Fibroblast of lung (primary cell): ENCODE measurements at places on chromosomes 2 and 18. TPM values are rescaled to one million over a fixed set of nuclear protein-coding genes. Genes with fewer than 3 reads are reported as not detected.

The CNGA3 gene
- total RNA-seq = under 0.01 TPM in 2 replicates

The VIL1 gene
- not detected in 2 replicates for total RNA-seq

The MYOM1 gene
- total RNA-seq = 0.26 and 0.83 TPM in 2 replicates

- peak; percentile 42 for DNase-seq
Measured at GRCh38 chr2:11004199-11004598, 92.5 kb downstream of the KCNF1 start.

The TRIM43 gene
- total RNA-seq = not detected in 2 replicates

DNA sequence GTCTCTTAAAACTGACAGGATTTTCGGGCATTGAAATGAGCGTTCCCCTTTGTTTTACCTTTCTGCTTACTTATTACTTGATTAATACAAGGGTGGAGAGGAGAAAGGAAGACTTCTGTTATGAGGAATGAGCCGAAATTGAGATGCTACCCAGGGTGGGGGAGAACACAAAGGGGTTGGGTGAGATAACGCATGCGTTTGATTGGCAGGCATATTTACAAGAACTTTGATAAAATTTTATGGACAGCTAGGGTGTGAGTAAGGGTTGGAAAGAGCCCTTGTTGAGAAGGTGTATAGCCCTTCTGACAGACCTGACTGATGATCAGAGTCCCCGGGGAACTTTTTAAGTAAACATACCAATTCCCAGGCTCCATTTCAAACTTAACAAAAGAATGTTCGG is 1.8 kb downstream of the RNF138 start:
- DNase-seq = peak; percentile 12

GRCh38 chr18:66222174-66222573 is 381.7 kb downstream of the CDH19 start:
- no peak for DNase-seq

The TRPM8 gene
- under 0.01 and 0.99 TPM in 2 replicates for total RNA-seq

The RRM2 gene
- 1.5 and 6.1 TPM in 2 replicates for total RNA-seq

DNA sequence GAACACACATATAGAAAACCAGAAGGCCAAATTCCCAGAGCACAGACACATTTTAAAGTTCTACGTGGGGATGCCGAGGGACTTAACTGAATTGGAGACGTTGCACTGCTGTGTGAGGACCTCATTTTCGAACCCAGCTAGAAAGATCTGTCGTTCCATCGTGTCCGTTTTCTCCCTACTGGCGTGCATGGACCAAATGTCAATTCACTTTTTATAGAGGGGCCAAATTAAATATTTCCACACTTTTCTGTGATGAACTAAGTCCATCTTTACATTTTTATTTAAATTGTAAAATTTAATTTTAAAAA is 692 bp upstream of the TSHZ1 start:
- DNase-seq = peak; percentile 69

The ZNF385B gene
- under 0.01 TPM in 1 of 2 replicates, not detected in the other for total RNA-seq

DNA sequence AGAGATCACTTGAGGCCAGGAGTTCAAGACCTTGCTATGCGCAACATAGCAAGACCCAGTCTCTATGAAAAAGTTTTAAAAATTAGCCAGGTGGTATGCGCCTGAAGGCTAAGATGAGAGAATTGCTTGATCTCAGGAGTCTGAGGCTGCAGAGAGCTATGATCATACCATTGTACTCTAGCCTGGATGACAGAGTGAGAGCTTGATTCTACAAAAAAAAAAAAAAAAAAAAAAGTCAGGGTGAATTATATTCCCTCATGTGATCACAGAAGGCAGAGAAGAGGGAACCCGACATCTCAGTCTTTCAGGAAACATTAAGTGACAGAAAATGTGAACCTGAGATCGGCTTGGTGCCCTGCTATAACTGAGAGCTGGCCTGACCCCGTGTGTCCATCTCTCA is 171.2 kb upstream of the MSH6 start:
- no peak for DNase-seq

GRCh38 chr2:96164459-96165184 is 19.4 kb upstream of the DUSP2 start:
- DNase-seq = no peak

The ELMOD3 gene
- 20.3 and 27.9 TPM in 2 replicates for total RNA-seq

The CAPN10 gene
- 17.2 and 23.0 TPM in 2 replicates for total RNA-seq

The UGT1A8 gene
- total RNA-seq = not detected in 2 replicates

DNA sequence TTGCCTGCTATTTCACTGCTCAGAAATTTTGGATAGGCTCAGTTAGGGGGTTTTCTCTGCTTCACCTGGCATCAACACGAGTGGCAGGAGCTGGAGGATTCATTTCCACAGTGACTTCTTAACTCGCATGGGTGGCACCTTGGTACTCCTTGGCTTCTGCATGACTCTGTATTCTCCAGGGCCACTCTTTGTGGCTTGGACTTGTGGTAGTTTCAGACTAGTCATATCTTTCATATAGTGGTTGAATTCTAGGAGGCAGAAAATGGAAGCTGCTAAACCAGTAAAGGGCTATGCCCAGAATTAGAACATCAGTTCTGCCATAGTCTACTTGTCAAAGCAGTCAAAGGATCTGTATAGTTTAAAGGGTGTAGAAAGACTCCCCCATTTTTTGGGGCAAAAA is 6.8 kb downstream of the MAIP1 start:
- DNase-seq = no peak
